Heart left ventricle (tissue), 16 donors: ENCODE measurements at places on chromosomes 11 and 22.

DNA sequence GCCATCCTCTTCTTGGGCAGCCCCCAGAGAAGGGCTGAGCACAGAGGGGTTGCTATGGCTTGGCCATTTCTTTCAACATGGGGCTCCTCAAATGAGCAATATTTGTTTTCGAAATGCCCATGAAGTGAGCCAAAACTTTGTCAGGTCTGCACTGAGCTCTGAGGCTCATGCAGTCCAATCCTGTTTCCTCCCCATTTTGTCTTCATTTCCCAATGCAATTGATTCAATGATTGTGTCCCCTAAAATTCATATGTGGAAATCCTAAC lies 60.6 kb upstream of the CD44 start:
- DNase-seq: no peak

GRCh38 chr11:64504999-64505398 lies 86.0 kb upstream of the SLC22A12 start:
- DNase-seq: no peak

DNA sequence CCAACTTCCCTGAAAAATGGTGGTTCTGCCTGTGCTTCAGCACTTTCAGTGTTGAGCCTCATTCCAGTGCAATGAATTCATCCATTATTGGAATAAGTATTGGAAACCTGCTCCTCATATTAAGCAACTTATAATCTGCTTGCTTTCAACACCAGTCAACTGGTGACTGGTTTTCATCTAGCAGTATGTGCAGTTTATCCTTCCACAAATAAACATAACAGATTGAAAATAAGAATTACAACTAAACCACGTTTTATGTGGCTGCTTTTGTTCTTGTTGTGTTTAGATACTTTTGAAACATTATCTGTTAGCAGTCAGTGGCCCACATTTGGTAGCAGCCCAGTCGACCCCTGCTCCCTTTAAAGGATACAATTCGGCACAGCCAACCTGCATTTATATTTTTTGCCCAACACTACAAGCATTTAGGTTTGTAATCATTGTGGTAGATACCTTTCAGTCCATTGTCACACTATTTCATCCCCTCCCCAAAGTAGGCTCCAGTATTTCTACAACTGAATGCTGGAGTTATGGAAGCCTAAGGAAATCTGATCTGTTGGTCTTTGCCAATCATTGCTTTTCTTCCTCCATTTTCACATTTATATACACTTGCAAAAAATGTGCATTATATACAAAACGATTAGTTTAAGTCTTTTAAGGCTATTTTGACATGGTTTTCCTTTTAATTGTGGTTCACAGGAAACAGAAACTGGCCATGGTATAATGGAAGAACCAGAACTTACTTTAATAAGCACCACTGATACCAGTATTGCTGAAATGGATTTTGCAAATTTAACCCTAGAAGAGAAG lies 13.1 kb downstream of the TAF1D start:
- DNase-seq: no peak

- DNase-seq: no peak
These were observed 264.0 kb downstream of the ETS1 start for GRCh38 chr11:128323381-128323780.

GRCh38 chr22:17891481-17892167 lies 117.4 kb upstream of the BID start:
- DNase-seq: peak; percentile 65
